Activated CD8-positive, alpha-beta memory T cell treated with anti-CD3 and anti-CD28 coated beads for 48 hours (primary cell): ENCODE measurements at places on chromosomes 7 and 10.

- no peak for DNase-seq
Observed at GRCh38 chr10:79093658-79094411, 25.1 kb downstream of the ZMIZ1 start.

DNA sequence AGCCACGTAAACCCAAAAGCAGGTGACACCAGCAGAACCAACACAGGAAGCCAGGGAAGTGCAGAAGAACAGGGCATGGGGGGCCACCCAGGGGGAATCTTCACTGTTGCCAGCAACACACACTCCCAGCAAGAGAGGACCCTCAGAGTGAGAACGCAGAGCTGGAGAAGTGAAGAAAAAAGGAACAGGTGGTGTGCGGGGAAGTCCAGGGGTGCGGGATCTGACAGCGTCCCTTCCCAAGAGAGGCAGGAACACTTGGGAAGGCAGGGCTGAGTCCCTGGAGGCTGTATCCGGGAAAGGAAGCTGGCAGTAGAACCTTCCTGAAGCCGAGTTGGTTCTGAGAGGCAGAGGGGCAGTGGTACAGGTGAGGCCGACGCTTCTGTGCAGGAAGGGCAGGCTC, 27.7 kb downstream of the AGAP4 start:
- DNase-seq: no peak

DNA sequence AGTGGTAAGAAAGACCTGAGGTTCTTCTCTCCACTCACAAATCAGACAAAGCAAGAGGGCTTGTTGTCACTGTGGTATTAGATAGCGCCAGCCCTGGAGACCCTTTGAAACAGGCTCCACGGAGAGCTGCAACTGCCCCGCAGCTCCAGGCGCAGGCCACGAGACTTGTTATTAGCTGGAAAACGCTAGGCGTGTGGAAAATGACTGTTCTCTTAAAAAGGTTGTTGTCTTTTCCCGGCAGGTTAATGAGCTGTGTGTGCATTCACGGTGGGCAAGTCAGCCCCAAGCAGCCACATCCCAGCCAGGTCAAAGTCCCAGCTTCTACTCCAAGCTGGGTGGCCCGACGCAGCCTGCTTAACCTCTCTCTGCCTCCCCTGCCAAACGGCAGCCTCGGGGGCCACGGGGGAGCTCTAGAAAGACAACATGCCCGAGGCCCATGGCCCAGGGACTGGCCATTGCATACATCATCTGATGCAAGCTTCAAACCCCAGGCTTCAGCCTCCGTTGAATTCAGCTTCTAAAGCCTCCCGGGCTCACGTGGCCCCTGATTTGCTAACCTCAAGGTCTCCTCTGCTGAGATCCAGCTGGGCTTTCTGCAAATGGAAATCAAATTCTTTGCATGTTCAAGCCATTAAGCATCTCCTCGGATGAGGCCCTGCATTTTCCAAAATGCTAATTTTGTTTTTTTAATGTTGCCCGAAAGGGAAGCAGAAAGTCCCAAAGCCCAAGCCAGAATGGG, 61.3 kb upstream of the DNAAF5 start:
- DNase-seq: no peak

DNA sequence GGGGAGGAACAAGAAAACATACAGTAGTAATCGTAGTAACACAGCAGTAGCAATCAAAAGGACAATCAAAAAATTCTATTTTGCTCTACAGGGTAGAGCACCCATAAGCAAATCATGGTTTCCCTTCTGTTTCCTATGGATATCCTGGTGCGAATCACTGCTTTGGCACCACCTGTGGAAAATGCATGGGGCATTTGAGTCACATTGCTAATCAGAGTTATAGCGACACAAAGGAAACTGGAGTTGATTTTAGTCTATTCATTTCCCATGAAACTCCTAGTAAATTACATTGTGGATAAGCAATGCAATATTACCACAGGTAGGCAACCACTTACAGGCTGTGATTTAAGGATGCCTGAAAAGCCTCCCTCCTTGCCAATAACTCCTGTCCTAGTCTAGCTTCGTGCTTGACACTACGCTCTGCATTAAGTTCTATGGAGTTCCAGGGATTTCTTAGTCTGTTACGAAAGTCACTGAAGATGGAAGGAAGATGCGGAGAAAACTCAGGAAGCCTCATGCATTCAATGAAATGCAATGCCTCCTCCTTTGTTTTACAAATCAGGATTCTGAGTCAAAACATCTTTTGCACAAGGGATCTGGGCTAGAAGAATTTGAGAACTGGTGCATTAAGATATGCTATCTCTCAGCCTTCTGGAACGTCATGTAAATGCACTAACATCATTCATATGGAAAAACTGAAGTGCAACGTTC, 188.4 kb downstream of the DGKI start:
- DNase-seq: no peak

DNA sequence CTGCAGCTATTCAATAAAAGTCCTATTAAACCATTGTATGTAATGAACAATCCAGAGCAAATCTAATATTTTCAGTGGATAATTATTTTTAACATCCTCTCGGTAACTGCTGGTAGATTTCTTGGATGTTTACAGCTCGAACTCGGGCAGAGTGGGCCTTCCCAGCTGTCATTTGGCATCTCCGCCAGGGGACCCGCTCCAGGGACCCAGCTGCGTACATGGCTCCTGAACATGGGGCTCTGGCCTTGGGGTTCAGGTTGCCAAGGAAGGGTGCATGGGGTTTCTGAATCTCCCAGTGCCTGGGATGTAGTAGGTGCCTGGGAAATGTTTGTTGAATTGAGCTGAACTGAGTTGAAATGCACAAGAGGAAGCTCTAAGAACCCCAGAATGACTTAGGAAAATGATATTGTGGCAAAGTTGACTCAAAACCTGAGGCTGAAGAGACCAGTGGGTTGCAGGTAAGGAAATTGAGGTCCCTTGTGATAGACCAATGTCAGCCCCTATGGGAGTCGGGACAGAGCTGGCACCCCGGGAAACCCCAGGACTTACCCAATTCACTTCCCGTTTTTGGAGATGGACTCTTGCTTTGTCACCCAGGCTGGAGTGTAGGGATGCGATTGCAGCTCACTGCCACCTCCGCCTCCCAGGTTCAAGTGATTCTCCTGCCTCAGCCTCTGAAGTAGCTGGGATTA, 228.4 kb downstream of the CUX1 start:
- no peak for DNase-seq

- DNase-seq: no peak
Observed at GRCh38 chr7:139693651-139694388, 84.0 kb downstream of the HIPK2 start.
